Activated effector memory CD4-positive, alpha-beta T cell treated with anti-CD3 and anti-CD28 coated beads, Interleukin-2, amount 50 U/mL, for 16 hours (primary cell): ENCODE measurements at places on chromosomes 1 and 21.

DNA sequence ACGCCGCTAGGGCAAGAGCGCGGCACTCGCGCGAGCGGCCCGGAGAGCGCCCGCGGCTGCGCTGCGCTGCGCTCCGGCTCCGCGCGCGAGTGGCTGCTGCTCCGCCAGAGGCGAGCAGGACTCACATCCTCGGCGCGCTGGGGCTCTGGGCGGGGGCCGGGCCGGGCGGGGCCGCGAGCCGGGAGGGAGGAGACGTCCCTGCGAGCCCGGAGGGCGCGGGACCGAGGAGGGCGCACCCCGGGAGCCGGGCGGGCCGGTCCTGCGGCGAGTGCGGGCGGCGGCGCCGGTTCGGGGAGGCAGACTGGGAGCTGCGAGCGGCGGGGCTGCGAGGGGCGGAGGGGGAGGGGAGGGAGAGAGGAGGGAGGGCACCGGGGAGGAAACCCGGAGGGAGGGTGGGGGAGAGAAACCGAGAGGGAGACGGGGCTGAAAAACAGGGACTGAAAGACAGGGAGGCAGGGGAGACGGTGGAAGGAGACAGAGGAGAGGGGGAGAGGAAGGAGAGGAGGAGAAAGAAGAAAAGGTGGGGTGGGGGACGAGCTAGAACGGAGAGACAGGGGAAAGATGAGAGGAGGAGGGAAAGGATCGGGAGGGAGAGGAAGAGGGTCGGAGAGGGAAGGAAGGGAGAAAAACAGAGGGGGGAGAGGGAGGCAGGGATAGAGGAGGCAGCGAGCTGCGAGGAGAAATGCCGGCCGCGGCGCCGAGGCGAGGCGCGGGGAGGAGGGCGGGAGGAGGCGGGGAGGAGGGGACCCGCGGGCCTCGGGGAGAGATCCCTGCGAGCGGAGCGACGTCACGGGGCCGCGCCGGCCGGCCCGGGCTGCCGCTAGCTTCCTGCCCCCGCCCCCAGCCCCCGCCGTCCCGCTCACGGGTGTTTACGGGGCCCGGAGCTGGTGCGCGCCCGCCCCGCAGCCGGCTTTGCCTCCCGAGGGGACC lies at the start of gene CAMK2N1:
Gene CAMK2N1 (minus strand): TSS at position 684 of the 930 bp plus-strand sequence. CDS start 831 bp downstream, outside the sequence.
- DNase-seq: peak; percentile 86

- DNase-seq: no peak
Observed at GRCh38 chr1:175037416-175037815, 14.2 kb upstream of the MRPS14 start.

- no peak for DNase-seq
Observed at GRCh38 chr1:6471970-6472368, 6.0 kb upstream of the TNFRSF25 start.

- no peak for DNase-seq
Observed at GRCh38 chr1:209101106-209101505, 482.4 kb upstream of the CAMK1G start.

DNA sequence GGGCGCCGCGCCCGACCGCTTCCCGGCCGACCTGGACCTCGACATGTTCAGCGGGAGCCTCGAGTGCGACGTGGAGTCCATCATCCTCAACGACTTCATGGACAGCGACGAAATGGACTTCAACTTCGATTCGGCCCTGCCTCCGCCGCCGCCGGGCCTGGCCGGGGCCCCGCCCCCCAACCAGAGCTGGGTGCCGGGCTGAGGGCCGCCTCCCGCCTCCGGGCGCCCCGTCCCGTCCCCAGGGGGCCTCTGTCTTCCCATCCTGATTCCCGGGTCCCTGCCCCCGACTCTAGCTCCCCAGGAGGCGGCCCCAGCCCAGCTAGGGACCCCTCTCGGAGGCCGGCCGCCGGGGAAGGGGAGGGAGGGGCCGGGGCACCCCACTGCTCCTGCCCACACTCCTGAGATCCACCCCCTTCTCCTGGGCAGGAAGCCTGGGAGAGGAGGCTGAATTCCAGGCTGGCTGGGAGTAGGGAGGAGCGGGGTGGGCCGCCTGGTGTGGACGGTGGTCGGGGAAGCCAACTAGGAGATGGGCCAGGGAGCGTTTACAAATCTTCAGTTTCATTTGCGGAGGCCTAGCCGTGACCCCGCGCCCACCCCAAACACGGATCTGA lies 21.4 kb downstream of the FOXO6 start:
- no peak for DNase-seq

DNA sequence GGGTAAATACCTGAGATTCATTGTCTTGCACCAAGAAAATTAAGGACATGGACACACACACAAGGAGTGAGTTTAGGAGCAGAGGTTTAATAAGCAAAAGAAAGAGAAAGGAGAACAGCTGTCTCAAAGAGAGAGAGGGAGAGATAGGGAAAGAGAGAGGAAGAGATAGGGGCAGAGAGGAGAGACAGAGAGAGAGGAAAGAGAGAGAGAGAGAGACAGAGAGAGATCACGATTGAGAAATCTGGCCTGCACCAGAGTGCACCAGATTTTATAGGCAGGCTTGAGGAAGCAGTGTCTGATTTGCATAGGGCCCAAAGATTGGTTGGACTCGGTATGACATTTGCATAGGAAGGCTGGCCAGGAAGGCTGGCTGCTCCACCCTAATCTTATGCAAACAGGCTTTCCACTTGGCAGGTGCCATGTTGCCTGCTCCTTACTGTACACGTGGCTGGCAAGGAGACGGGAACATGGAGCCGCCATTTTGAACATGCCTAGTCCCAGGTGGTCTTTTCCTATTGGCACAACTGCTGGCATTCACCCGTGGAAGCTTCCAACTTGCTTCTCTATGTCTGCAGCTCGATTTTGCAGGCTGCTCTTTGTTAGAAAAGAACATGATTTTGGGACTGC lies 419.9 kb downstream of the ZP4 start:
- no peak for DNase-seq

- no peak for DNase-seq
Observed at GRCh38 chr1:241837901-241838300, 10.1 kb upstream of the EXO1 start.

GRCh38 chr1:202281316-202282024 lies 60.3 kb downstream of the UBE2T start:
- peak; percentile 56 for DNase-seq

GRCh38 chr1:185418472-185418871 lies 101.4 kb upstream of the IVNS1ABP start:
- DNase-seq: no peak

- DNase-seq: no peak
Observed at GRCh38 chr1:8926707-8927694, 18.7 kb upstream of the CA6 start.

- no peak for DNase-seq
Observed at GRCh38 chr1:165697491-165697880, 876 bp downstream of the ALDH9A1 start.

- peak; percentile 83 for DNase-seq
Observed at GRCh38 chr21:42164064-42164789, 54.7 kb upstream of the ABCG1 start.

GRCh38 chr21:44049182-44049581 lies 37.1 kb downstream of the TRAPPC10 start:
- DNase-seq: no peak

- DNase-seq: no peak
Observed at GRCh38 chr1:232474826-232475225, 155.1 kb downstream of the SIPA1L2 start.

GRCh38 chr21:45613396-45613795 lies 30.1 kb upstream of the PCBP3 start:
- DNase-seq: peak; percentile 58

GRCh38 chr21:16773206-16773605 lies 739.6 kb upstream of the CXADR start:
- no peak for DNase-seq

DNA sequence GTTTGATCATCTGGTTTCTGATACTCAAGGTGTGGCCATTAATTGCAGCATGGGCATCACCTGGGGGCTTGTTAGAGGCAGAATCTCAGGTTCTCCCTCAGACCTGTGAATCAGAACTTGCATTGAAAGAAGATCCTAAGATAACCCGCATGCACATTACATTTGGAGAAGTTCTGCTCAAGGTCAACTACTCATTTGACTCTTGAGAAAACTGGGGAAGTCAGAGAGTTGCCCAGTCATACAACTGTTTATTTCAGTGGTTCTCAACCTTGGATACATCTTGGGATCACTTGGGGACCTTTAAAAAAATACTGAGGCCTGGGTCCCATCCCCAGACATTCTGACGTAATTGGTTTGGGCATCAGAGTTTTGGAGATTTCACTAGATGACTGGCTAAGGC lies 30.5 kb downstream of the CAMTA1 start:
- no peak for DNase-seq

DNA sequence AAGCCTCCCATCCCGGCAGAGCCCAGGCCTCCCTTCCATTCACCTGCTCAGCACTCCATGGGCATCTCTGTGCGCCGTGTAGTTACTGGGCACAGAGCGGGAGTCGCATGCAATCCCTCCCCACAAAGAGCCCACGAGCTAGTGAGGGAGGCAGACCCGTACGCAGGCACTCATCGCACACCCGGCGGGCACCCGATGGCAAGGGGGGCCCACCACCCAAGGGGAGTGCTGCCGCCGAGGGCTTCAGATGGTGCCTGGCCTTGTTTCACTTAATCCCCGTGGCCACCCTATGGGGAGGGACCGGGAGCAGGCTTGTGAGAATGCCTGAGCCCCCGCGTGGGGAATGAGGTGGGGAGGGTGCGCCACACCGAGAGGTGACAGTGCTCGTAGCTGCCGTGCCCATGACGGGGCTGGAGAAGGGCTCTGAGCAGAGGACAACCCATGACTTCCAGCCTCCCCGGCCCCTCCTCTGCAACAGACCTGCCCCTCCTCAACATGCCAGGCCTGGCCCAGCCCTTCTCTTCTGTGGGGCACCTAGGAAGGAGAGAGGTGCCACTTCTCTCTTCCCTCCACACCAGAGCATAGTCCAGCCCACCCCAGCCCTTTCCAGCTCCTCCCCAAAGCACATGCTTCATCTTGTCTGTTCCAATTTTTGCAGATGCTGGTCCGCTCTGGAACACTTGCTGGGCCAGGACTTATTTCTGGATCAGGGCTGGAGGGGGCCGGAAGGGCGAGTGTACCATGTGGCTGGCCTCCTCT lies 30.2 kb upstream of the SELENON start:
- DNase-seq: no peak

DNA sequence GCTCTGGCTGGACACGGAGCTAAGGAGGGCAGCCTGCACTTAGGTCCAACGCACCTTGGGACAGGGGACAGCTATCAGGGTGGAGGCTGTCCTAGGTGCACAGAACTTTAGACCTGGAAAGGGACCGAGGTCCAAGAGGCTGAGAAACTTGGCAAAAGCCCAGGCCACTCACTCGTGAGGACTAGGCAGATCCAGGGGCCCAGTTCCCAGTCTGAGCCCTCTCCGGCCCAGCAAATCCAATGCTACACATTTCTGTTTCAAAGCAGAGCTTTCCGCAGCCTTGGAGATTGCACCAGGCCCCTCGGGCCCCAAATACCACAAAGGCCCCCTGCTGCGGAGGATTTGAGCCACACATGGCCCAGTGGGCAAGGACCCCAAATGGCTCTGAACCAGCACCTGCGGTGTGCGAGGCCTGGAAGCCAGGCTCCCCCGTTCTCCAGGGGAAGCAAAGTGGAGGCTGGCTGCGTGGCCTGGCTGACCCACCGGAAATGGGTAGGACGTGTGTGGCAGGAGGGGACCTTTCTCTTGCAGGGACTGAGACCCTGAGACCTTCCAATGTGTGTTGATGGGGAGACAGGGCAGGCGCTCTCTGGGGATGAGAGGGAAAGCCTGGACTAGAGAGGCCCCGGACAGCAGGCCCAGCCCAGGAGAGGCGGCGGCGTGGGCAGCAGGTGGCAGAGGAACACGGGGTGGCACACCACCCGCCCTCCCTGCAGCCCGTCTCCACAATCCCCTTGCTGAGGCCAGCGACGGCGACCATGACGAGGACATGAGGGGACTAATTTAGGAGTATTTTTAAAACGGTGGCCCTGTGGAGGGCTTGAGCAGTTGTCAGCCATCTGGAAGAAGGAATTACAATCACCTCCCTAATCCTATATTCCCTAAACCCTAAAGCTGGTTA lies 118.7 kb downstream of the CASZ1 start:
- DNase-seq: no peak

GRCh38 chr1:230781594-230781993 lies 34.4 kb downstream of the CAPN9 start:
- no peak for DNase-seq

DNA sequence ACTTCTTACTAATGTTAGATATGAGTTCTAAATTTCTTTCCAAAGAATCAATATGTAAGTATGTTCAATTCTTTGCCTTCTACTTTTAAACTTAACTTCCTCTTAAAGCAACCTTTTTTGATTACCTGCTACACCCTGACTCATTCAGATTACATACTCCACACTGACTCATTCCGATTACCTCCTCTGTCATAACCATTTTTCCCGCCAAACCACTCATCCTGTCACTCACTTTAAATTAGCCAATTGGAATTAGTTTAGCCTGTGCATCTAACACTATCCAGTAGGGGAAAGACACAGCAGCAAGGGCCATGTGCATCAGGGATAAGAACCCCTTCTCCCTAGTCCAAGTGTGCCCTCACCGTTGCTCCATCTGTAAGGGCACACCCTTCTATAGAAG lies 815.5 kb downstream of the BRINP3 start:
- DNase-seq: no peak

DNA sequence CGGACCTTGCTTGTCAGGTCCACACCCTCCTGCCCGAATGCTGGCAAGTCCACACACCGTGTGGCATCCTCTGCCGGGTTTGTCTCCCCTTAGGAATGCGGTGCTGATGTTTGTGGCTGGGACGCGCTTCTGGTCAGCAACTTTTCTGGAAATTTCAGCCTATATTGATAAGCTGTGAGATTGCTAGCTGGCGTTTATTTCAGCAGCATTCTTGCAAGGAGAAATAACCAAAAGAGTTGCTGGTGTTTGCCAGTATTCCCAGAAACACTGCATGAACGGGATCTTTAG lies 601 bp downstream of the CEPT1 start:
- DNase-seq: no peak

DNA sequence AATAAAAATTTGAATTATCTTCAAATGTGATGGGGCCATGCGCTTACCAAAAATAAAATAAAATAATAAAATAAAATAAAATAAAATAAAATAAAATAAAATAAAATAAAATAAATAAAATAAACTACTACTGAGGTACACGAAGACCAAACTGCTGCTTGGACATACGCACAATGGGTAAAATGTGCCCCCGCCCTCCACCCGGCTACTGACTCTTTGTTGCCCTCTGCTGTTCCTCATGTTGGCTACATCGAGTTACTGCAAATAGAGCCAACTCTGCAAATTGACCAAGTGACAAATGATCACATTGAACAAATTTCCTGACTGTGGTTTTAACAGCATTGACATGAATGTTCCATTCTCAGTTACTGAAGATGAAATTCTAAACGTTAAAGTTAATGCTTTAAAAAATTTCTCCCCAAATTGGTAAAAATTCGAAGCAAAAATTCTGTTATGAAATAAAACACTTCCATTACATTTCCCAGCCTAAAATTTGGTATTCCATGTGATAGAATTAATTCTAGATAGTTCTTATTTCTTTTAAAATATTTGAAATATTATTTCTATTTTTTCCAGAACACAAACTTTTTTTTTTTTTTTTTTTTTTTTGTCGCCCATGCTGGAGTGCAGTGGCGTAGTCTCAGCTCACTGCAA lies 18.8 kb upstream of the MAP1LC3C start:
- peak; percentile 68 for DNase-seq
